ENCODE measurements at places on chromosomes 7 and 10.

GRCh38 chr7:120344276-120344675 lies 71.3 kb downstream of the KCND2 start:
- DNase-seq = no peak

- no peak for DNase-seq
Observed at GRCh38 chr10:122252805-122253204, 18.3 kb upstream of the BTBD16 start.

- no peak for DNase-seq
Observed at GRCh38 chr10:19449860-19450259, 366.4 kb upstream of the PLXDC2 start.

- no peak for DNase-seq
Observed at GRCh38 chr7:131953184-131953583, 396.8 kb upstream of the PODXL start.

DNA sequence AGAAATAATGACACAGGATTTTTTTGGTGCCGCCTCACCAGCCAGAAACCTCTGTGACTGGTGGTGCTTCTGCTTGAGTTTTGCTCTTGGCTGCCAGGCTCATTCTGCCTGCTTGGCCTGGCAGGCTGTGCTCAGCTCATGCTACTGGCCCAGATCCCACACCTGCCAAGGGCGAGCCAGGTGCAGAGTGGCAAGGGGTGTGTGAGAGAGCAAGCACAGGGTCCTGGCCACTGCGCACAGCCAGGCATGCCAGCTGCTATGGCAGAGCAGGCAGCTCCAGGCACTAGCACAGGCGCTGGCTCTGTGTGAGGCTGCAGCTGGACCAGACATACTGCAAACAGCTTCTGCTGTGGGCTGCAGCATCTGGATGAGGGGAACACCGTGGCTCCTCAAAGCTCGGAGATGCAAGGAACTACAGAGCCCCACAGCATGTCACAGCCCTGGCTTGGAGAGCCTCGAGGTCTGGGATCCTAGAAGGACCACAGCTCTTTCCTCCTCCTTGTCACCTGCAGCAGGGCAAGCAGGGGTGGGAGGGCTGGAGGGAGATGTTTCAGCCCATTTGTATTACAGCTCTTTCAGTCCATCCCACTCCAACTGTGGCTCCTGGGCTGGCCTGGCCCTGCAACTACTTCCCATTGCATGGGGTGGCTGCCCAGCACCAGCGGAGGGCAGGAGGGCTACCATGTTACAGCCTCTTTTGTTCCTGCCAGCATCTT lies 313.4 kb upstream of the SEMA3C start:
- peak; percentile 20 for DNase-seq

GRCh38 chr7:93374345-93374940 lies 142.3 kb downstream of the VPS50 start:
- no peak for DNase-seq
